Epithelial cell of prostate (primary cell): ENCODE measurements at places on chromosomes 16 and 17.

GRCh38 chr16:77308163-77308561 is 109.0 kb downstream of the SYCE1L start:
- peak; percentile 96 for DNase-seq

DNA sequence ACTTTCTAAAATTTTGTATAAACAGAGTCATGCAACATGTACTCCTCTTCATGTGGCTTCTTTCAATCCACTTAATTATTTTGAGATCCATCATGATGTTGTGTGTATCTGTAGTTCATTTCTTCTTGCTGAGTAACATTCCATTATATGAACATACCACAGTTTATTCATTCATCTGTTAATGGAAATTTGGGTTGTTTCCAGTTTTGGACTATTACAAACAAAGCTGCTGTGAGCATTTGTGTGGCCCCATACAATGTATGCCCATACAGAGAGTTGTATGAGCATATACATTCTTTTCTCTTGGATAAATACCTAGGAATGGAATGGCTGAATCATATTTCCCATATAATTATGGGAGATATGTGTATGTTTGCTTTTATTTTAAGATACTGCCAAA is 85.6 kb downstream of the CLEC16A start:
- DNase-seq: no peak

DNA sequence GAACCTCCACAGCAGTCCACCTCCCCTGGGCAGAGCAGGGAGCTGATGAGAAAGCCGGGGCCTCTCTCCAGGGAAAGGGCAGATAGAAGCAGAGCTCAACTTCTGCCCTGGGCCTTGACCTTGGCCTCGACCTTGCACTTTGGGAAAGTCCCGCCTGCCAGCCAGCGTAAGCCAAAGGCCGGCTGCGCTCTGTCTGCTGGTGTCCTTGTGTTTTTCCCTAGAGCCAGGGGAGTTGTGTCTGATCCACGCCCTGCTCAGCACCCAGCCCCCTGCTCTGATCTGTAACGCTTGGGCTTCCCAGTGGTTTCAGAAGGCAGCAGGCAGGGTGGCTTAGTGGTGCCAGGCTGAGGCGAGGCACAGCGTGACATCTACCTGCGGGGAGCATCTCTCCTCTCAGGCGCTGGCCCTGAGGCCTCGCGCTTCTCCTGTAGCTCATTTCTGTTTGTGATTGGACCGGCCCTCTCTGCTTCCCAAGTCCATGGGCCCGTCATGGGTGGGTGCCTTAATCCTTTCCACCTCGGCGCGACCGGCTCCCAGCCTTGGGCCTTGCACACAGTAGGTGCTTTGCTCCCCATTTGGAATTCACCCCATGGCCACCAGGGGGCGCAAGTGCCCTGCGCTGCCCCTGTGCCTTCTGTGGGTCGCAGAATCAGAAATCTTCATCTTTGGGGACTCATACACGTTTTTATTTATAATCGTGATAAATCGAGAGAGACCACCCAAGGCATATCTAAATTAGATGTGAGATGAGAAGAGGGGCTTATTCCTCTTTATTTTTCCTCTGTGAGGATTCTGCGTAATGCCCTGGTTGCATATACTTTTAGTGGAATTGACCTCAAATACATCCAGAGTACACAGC is 24.2 kb downstream of the SGSH start:
- no peak for DNase-seq

- DNase-seq: no peak
These were observed 11.8 kb downstream of the CYB5B start for GRCh38 chr16:69435977-69436820.

DNA sequence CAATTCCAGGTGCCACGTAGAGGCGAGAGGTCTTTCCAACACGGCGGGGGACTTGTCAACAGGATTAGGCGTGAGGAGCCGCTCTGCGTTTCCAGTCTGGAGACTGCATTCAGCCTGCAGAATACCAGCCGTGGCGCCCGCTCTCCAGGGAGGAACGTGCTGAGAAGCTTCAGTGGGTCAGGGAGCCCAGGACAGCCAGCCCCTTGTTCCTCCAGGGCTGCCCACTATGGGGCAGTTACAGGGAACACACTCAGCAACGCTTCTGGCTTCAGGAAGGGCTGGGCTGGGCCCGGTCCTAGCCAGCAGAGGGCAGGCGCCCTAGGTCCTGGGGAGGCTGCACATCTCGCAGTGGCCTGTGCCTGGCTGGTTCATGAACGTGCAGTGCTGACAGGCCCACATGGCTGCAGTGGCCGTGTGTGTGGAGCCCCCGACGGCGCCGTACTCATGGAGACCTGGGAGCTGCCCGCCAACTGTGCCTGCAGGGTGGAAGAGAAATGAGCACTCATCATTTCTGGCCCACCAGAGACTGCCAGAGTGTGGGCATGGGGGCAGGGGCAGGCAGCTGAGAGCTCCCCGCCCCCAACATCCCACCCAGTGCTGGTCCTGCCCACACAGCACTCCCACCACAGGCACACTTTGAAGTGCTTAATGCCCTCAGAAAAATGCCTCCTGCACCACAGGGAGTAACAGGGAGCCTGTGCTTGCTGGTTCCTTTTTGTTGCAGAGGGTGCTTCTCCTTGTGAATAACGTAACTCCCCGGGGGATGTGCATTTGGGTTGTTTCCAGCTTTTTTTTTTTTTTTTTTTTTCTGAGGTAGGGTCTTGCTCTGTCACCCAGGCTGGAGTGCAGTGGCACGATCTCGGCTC is 7.0 kb upstream of the FAAP100 start:
- DNase-seq: no peak

DNA sequence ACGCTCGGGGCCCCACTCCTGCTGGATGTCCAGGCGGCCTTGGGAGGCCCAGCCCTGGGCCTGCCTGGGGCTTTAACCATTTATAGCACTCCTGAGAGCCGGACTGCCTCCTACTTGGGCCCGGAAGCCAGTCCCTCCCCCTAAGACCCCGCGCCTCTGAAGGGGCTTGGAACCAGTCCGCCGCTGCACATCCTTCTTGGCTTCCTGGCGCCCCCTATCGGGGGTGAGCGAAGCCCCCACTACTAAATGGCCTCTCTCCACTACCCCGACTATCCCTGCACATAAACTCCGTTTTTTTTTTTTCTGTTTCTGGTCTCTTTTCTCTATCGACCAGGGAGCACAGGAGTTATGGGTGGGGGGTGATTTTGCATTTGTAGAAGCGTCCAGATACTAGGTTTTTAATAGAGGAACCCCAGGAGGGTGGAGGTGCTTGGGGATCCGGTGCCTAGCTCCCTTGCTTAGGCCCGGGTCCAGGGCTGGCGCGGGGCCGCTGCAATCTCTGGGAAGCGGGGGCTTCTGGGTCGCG is 633 bp upstream of the NOL3 start:
- DNase-seq: no peak

GRCh38 chr17:77180503-77181357 is 40.0 kb downstream of the SEC14L1 start:
- no peak for DNase-seq

DNA sequence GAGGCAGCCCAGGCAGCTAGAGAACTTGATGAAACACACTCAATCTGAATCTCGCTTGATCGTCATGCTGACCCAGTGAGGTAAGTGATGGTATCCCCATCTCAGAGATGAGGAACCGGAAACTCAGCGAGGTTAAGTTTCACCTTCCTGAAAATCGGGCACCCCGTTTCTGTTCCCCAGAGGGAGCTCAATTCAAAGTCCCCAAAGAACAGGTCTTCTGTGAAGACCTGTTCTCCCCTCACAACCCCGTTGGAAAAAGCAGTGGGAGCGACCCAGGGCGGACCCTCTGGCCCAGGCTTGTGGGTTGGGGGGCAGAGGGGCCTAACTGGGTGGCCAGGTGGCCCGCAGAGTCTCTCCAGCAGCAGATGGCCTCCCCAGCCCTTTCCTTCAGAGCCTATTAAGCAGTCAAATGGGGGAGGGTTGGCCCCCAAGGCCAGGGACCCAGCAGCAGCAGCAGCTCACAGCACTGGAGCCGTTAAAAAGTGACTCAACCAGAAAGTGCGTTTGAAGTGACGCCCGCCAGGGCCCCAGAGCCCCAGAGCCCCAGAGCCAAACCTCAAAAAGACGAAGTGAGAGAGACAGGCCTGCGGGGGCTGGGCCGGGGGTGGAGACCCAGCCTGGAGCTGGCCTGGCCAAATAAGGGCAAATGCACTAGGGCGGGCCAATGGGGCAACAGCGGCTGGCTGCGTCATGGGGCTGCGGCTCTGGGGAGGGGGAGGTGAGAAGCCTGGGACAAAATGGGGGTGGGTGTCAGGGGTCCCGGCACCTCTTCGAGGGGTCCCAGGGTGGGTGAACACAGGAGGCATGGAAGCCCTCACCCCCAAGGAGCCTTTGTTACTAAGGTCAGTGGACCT is 9.2 kb upstream of the TSPOAP1 start:
- DNase-seq: no peak

- DNase-seq: no peak
These were observed 111.9 kb upstream of the CORO6 start for GRCh38 chr17:29734640-29735039.

DNA sequence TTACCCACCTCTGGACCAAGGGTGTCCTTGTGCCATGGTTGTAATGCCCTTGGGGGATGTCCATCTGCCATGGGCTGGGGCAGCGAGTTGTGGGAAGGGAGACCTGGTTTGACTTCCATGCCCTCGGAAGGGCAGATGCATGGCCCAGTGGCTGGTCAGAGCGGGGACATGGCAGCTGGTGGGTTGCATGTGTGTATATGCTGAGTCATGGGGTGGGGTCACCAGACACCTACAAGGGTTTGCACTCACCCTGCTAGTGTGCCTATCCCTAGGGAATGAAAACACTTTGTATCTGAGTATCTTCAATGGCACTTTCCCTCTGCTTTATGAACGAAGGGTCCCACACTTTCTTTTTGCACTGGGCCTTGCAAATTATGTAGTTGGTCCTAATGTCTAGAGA is 10.6 kb upstream of the HNF1B start:
- DNase-seq: no peak

GRCh38 chr17:62995377-62995885 is 29.4 kb downstream of the TANC2 start:
- no peak for DNase-seq

DNA sequence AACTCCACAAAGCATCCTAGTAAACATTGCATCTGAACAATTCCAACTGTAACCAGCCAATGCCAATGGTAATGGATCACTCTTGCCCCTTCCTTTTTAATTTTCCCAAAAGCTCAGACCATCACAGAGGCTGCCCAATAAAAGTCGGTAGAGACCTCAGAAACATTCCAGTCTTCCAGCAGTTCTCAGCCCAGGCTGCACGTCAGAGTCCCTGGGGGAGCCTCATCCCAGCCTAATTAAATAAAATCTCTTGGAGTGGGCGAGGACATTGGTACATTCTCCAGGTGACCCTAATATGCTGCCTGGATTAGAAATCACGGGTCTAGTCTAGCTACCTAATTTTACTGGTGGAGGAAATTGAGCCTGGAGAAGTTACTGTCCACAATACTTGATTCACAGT is 117.1 kb upstream of the MYOCD start:
- DNase-seq: no peak

GRCh38 chr17:77453613-77454241 is 313.0 kb downstream of the SEC14L1 start:
- no peak for DNase-seq

GRCh38 chr17:82844796-82845162 is 5.0 kb upstream of the ZNF750 start:
- no peak for DNase-seq
